ENCODE measurements at places on chromosomes 3 and 15. TPM values are rescaled to one million over a fixed set of nuclear protein-coding genes. Genes with fewer than 3 reads are reported as not detected.
A peak's percentile ranks its signal among the peaks of the same experiment; 100 is the strongest.

DNA sequence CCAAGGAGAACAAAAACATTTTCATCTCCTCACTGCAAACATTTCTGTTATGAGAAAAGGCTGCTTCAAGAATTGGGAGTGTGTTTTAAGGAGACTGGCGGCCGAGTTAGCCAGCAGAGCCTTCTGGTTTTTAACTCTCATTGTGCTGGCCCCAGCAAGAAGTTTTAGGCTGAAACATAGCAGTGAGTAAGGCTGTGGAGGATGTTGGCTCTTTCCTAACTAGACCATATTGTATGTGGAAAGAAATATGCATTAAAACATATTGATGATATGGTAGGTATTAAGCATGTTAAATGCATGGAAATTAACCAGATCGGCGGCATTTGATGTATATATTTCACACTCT lies 90.7 kb downstream of the TIGIT start:
- H3K27ac ChIP-seq, result peak overlapping the region; percentile 72
- no peak for DNase-seq
- H3K4me1 ChIP-seq, result peaks cover 51% of the 10 kb centered on the region
- peak overlapping the region; percentile 54 for H3K4me3 ChIP-seq
- no peaks in the 10 kb centered on the region for H3K36me3 ChIP-seq

DNA sequence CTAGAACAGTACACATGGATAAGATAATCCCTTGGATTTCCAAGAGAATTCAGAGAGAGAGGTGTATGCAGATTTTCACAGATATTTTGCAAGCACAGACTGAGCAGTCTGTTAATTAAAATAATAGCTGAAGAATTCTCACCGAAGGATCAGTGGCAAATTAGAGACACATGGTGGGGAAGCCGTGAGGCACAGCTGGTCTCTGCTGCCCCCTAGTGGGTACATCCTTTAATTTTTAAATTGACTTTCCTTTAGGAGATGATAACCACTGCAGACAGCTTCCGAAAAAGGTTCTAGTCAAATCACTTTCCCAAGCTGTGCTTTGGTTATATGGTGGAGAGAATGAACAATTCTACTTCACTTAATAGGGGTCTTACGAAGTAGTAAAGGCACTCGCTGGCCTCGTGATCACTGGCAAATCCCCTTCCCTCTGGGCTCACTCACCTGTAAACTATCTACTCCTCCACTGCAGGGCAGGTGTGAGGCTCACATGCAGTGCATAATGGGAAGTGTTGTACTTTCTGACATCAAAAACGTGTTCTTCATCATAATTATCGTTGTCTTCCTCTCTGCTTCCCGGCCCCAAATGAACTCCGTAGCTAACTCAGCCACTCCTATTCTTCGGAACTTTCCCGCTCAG lies 19.5 kb downstream of the MESD start:
- H3K36me3 ChIP-seq, result no peaks in the 10 kb centered on the region
- no peak overlapping the region for H3K27ac ChIP-seq
- peak; percentile 33 for DNase-seq
- no peak overlapping the region for H3K4me3 ChIP-seq
- no peaks in the 10 kb centered on the region for H3K27me3 ChIP-seq

DNA sequence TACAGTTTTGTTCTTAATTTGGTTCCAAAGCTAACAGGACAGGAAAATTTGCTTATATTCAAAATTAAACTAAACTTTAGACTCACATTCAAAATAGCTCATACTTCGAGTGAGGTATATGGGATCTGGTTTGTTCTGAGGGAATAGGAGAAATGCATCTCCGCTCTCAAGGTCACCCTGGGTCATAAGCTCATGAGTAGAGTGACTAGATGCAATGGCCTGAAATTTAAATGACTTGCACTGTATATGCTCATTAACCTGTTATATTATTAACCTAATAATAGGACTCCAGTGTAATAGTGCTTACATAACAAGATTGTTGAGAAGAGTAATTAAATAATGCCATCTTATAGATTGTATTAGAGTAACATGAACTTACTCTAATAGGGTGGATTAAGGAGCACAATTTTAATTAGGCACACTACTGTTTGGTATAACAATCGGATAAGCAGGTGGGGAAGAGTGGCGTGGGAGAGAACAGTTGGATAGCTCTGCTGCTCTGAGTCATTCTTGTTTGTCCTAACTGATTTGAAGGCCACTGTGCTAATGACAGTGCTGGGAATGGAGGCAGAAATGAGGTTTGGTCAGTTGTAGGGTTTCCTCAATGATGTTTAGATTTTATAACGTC lies 5.2 kb downstream of the NKTR start:
- H3K4me1 ChIP-seq, result peaks cover 65% of the 10 kb centered on the region
- no peak for DNase-seq
- peak overlapping the region; percentile 72 for H3K27ac ChIP-seq
- peak overlapping the region; percentile 7 for H3K4me3 ChIP-seq

DNA sequence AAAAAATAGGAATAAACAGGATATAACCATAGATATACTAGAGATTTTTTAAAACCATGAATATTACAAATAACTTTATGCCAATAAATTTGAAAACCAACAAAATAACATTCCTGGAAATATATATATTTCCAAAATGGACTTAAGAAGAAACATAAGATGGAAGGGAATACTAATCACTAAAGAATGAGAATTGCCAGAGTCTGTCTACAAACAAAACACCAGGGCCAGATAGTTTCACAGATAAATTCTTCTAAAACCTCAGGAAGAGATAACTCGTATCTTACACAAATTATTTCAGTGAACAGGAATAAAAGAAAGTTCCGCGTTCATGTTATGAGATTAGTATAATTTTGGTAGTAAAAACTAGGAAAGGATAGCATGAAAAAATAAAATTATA lies 107.3 kb downstream of the HERC1 start:
- no peaks in the 10 kb centered on the region for H3K36me3 ChIP-seq
- H3K4me3 ChIP-seq, result no peak overlapping the region
- DNase-seq, result no peak

GRCh38 chr3:15896500-15896899 lies 98.7 kb upstream of the ANKRD28 start:
- H3K4me3 ChIP-seq, result no peak overlapping the region
- H3K36me3 ChIP-seq, result no peaks in the 10 kb centered on the region
- no peak for DNase-seq

DNA sequence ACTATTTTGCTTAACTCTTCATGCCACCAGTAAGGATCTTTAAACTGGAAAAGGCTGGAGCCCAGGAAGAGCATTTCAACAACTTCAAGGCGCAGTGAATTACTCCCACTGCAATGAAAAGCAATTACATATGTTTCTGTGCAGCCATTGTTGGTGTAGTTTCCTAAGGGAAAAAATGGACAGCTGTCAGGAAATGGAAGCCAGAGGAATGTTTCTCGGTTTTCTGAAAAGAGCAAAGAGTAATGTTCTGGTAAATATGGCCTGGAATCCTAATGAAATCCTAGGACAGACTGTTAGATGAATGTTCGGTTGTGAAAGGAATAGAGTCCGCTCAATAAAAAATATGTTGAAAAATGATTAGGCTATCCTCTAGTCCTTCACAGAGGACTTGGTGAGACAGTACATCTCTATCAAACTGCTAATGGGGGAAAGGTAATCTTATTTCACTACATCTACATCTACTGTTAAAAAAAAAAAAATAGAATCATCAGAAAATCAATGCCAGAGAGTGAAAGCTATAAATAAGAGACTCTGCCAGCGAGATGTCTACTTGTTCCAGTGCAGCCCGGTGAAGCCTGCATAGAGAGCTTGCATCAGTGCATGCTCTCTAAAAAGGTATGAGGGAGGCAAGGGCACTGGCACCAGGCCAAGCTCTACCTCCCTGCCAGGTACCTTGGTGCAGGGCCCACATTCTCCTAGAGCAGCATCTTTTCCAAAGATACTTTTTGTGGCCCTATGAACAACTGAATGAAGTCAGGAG lies 68.2 kb upstream of the TJP1 start:
- H3K36me3 ChIP-seq, result no peaks in the 10 kb centered on the region
- no peak overlapping the region for H3K27ac ChIP-seq
- no peak overlapping the region for H3K4me3 ChIP-seq
- H3K4me1 ChIP-seq, result no peaks in the 10 kb centered on the region
- DNase-seq, result no peak

DNA sequence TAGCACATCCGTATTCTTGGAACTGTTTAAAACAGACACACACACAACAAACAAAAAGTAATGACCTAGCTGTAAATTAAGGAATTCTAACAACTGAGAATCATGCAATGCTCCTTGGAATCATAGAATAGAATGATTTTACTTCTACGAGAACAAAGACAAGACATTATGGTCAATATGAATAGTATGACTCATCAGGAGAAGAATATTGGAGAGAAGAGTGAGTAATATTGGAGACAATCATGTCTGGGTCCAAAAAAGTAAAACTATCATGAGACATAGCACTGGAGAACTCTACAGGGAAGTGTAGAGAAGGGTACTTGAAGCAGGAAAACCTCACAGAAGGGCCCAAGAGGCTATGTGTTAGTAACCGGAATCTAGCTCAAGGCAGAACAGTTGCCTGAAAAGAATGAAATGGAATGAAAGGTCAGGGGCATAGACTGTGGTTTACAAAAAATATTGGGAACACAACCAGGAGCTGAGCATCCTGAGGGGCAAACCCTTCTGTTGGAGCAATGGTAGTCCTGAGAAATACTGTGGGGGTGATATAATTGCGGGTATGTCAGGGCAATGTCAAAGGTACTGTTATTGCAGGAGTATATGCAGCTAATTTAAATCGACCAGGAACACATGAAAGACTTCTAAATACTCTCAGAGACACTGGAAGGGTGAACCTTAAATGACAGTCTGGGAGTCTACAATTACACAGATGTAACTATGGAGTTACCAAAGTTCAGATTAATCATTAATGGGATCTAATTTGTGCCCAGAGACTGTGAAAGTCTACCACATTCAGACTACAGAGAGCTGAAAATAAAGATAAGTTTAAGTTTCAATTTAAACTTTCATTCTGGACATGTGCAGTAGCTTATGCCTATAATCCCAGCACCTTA lies 201.2 kb downstream of the BCHE start:
- H3K4me3 ChIP-seq, result no peak overlapping the region
- H3K27ac ChIP-seq, result no peak overlapping the region
- H3K27me3 ChIP-seq, result no peaks in the 10 kb centered on the region

GRCh38 chr3:22969276-22969675 lies 233.9 kb upstream of the UBE2E2 start:
- DNase-seq, result no peak
- H3K4me3 ChIP-seq, result no peak overlapping the region
- peaks cover 6% of the 10 kb centered on the region for H3K4me1 ChIP-seq
- H3K36me3 ChIP-seq, result no peaks in the 10 kb centered on the region
- H3K27me3 ChIP-seq, result no peaks in the 10 kb centered on the region

- DNase-seq, result no peak
- H3K36me3 ChIP-seq, result no peaks in the 10 kb centered on the region
- no peak overlapping the region for H3K27ac ChIP-seq
- H3K4me3 ChIP-seq, result no peak overlapping the region
- H3K4me1 ChIP-seq, result no peaks in the 10 kb centered on the region
Measured at GRCh38 chr3:190132371-190132770, 11.7 kb upstream of the P3H2 start.

GRCh38 chr15:71136159-71136783 lies 21.0 kb downstream of the THSD4 start:
- H3K27me3 ChIP-seq, result no peaks in the 10 kb centered on the region
- DNase-seq, result no peak
- no peaks in the 10 kb centered on the region for H3K36me3 ChIP-seq
- H3K4me3 ChIP-seq, result no peak overlapping the region

GRCh38 chr3:63295806-63296205 lies 17.7 kb downstream of the SYNPR start:
- H3K27me3 ChIP-seq, result no peaks in the 10 kb centered on the region
- H3K27ac ChIP-seq, result no peak overlapping the region
- H3K4me3 ChIP-seq, result no peak overlapping the region
- no peaks in the 10 kb centered on the region for H3K4me1 ChIP-seq

DNA sequence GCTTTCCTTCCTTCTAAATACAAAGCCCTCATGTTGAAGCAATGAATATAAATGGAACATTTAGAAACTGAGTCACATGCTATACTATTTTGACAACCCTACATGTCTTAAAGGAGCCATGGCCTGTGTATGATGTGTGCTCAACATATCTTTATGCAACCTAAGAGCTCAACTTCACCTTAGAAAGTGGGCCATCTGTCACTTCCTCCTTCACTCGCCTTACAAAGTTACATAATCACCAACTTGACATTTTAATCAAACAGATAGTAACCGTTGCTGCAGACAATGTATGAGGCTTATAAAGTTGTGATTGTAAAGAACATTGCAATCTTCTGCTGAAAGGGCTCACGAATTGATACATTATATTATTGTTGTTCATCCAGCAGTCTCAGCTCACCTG lies 163.6 kb downstream of the SERPINI1 start:
- no peaks in the 10 kb centered on the region for H3K4me1 ChIP-seq
- H3K36me3 ChIP-seq, result no peaks in the 10 kb centered on the region
- no peak overlapping the region for H3K27ac ChIP-seq
- H3K27me3 ChIP-seq, result no peaks in the 10 kb centered on the region
- no peak overlapping the region for H3K4me3 ChIP-seq

DNA sequence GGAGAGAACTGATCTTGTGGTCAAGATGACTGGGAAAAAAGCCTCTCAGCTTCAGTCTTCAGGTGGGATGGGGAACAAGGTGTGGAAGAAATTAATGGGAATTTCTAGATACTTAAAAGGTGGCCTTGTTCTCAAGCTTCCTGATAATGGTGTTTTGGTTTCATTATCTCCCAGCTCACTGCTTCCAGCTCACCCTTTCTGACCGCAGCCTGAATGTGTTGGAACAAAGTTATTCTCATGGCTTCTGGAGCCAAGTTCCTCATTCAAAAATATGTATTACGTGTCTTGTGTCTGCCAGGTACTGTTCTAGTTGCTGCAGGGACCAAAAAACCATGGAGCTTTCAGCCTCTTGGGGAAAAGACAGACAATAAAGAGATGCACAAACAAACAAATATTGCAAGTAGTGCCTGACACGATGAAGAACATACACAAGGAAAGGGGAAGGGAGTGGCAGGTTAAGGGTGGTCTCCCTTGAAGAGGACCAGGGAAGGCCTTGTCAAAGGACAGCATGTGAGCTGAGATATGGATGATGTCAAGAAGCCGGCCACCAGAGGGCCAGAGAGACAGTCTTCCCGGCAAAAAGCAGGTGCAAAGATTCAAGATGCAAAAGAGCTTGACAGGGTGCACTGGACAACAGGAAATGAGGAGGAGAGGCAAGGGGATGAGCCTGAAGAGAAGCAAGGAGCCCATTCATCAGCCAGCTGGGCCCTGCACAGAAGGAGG lies 35.5 kb downstream of the ARRDC4 start:
- no peaks in the 10 kb centered on the region for H3K27me3 ChIP-seq
- peaks cover 4% of the 10 kb centered on the region for H3K4me1 ChIP-seq
- no peaks in the 10 kb centered on the region for H3K36me3 ChIP-seq
- no peak overlapping the region for H3K4me3 ChIP-seq
- H3K27ac ChIP-seq, result no peak overlapping the region
- DNase-seq, result no peak

Gene LEKR1
- not detected for total RNA-seq

Gene CRYBG3
- total RNA-seq, result 26.4 TPM

Gene TMEM40
- 1.2 TPM for total RNA-seq

Gene LSG1
- total RNA-seq, result 25.3 TPM

Gene STAG1
- total RNA-seq, result 23.5 TPM

Gene NR2E3
- total RNA-seq, result not detected

Gene UCN2
- total RNA-seq, result not detected
